ENCODE measurements at places on chromosomes 1 and 21.

GRCh38 chr1:44217809-44218410 is 4.6 kb downstream of the DMAP1 start:
- peak; percentile 53 for DNase-seq

DNA sequence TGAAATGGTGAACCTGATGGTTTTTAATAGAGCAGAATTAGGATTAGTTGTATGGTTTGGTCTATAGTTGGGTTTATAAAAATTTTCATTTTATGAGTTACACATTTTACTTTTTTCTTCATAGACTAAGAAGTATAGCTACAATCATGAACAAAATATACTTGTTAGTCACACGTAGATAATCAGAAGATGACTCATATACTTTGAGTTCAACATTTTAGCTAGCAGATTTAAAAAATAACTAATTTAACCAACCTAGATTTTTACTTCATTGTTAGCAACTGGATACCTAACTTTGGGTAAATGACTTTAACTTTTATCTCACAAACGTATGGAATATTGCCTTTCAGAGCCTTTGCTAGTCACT is 27.9 kb downstream of the MORC3 start:
- DNase-seq = no peak

DNA sequence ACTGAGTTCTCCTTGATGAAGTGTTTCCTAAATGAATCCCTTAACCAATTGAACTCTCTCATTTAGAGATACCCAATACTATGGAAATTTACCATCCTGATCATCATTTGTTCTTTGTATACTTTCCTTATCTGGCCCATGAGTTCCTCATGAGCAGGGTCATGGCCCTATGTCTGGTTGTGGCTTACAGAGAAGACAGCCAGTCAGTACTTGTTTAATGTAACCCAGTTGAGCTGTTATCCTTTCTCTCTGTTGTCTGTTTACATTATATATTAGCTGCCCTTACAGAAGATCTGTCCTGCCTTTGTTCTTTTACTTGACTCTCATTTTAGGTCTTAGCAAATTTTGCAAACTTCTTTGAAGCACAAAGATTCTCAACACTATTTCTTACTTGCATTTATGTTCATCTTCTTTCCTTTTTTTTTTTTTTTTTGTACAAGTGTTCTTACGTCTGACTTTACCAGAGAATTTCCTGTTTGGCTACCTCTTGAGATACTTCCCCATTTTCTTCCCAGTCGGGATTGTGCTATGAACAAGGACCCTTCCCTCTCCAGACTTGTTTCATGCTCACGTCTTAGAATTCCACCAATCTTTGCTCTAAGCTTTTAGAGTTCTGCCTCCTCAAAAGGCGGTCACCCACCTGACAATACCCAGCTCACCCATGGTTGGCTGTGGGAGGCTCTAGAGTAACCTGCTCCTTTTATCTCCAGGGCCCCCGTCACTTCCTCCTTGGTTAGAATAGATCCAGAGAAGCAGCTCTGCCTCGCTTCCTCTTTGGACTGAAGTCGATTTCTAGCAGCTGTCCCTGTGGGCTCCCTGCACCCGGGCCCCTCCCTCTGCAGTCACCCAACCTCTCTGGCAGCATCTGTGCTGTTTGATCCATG is 53.6 kb upstream of the RUNX1 start:
- peak; percentile 11 for DNase-seq

GRCh38 chr1:179911812-179912211 is 29.7 kb downstream of the TOR1AIP1 start:
- DNase-seq = no peak

DNA sequence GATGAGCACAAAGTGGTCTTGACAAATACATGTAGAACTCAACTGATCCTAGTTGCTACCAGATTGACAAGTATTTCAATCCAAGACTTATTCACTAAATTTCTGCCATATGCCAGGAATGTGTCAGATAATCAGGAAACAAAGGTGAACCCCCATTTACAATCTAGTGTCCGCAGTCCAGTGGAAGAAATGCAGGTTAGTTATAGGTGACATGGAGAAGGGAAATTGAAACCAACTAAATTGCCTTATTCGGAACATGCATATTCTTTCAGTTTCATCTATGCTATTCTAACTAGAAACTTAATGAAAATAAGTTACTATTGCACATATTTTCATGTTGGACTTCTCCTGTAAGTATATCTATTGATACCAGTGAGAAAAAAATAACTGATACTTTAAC is 209.4 kb downstream of the COL24A1 start:
- DNase-seq = no peak

DNA sequence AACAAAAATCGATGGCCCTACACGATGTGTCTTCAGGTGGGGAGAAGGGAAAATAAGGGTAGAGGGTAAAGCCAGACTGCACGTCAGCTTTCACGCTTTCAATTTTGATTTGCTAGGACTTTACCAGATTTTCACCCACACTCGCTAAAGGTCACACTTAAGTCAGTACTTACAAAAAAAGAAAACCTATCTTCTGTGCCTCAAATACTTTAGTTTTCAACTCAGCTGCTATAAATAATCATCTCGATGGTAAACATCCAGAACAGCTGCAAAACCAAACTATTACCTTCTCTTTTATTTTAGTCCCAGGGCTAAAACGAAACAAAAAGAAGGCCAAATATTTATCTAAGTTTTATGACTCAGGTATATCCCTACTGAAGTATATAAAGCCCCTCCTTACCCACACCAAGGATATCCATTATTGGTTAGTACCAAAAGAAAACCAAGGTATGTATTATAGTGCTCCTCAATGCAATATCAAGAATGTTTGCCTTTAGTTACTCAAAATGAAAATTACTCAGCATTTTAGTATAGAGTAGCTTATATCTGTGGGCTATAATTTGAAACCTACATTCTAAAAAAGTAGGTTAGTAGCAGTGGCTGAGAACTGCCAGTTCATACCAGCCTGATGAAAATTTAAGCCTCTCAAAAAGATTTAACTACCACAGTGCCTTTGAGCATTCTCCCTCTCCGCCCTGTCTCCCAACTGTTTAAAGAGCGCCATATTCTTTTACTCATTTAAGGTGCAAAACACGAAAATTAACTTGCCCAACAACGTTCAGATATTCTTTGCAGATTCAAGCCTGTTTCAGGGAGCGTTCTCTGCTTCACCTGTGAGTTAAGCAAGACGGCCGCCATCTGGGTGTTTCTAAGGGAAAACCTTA is 1.5 kb downstream of the CSDE1 start:
- no peak for DNase-seq

GRCh38 chr1:15354580-15354965 is 55.1 kb upstream of the EFHD2 start:
- no peak for DNase-seq

DNA sequence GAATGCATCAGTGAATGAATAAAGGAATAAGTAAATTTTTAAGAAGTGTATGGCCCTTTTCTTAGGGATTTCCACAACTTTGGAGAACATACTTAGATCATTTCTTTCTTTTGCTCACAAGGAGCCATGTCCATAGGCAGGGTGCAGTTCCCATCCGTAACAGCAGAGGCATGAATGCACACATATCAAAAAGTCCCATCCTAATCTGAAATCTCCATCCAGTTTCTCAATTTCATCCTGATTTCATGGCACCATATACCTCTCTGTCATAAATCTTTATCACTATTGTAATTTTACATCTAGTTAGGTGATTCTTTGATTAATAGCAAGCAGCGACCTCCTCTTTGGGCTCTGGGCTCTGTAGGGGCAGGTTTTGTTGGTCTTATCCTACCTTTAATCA is 359.2 kb downstream of the RRAGC start:
- DNase-seq = no peak

GRCh38 chr21:43757601-43758000 is 18.5 kb downstream of the CSTB start:
- no peak for DNase-seq

DNA sequence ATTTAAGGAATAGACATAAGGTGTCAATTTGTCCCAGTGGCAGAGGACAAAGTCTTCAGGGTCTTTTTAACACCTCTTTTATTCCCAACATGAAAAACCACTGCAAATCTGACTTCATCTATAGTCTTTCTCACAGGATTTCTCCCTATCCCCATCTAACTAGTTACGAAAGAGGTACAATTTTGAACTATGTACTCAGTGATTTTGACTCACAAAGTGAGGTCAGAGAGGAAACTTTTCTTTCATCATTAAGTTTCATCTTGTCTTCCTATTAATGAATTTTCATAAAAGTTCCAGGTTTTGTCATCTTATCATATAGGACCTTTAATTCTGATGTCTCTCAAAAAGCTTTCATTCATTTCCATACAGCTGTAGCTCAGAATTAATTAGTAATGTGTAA is 63.3 kb downstream of the ASH1L start:
- DNase-seq = no peak

DNA sequence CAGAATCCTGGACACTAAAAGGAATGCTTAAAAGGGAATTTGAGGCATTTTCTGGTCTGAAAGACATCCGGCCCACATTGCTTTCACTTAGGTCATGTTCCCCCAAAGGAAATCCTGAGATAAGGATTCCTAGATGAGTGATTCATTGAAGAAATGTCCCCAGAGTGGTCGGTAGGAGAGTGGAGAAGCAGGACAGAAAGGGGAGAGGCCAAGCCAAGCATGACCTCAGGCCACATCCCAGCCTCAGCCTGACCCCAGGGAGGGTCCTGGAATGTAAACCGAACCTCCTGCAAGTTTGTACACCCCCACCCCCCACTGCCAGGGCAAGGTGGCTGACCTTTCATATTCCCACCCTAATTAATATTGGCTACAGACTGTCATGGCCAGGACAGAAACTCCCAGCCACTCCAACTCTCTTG is 16.6 kb downstream of the HIVEP3 start:
- no peak for DNase-seq

DNA sequence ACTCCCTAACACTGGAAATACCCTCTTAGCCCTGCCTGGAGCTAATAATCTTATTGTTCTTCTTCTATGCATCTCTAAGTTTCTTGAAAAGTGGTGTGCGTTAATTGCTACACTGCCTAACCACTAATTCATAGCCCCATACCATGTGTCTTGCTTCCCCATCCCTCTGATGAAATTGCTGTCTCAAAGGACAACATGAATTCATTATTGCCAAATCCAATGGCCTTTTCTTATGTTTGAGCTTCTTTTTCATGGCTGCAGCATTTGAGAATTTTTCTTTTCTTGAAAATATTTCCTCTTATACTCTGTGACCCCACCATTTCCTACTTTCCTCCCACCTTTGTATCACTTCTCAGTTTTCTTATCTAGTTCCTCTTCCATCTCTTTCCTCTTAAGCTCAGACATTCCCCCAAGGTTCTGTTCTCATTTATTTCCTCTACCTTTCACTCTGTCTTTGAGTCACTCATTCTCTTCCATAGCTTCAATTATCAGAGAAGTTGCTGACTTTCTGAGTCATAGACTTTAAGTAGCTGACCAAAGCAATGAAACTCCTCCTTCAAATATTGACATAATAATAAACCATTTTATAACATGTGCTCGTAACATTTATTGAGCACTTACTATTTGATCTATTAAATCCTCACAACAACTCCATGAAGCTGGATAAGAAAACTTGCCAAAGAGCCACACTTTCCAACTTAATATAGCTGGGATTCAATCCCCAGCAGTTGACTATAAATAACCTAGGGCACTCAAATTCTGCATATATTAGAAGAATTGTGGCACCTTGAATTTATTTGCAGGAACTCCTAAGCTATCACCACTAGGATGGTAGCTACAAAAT is 35.5 kb upstream of the ATP6V1G3 start:
- DNase-seq = no peak

DNA sequence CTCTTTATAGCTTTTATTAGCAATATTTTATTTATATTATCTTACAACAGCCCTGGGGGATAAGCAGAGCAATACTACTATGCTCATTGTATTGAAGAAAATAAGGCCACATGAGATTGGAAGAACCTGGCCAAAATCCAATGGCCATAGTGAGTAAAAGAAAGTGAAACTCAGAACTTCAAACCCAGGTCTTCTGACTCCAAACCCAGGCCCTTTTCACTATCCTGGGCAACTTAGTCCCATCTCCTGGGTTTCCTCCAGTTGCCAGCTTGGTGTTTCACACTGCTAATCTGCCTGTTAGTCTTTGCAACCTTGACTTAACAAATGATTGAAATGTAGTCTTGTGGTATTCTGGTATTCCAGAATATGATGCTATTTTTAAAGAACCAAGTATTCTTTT is 22.4 kb upstream of the EXO1 start:
- DNase-seq = no peak

- DNase-seq = no peak
Observed at GRCh38 chr1:21783679-21784603, 992 bp upstream of the USP48 start.

- no peak for DNase-seq
Observed at GRCh38 chr1:40379785-40380452, 6.4 kb downstream of the SMAP2 start.

Data from stimulated activated CD8-positive, alpha-beta memory T cell treated with anti-CD3 and anti-CD28 coated beads, Interleukin-12 subunit alpha, Interleukin-12 subunit beta, amount 100 ng/mL, for 1 hour (primary cell).